ENCODE measurements at places on chromosomes 2 and 18.

DNA sequence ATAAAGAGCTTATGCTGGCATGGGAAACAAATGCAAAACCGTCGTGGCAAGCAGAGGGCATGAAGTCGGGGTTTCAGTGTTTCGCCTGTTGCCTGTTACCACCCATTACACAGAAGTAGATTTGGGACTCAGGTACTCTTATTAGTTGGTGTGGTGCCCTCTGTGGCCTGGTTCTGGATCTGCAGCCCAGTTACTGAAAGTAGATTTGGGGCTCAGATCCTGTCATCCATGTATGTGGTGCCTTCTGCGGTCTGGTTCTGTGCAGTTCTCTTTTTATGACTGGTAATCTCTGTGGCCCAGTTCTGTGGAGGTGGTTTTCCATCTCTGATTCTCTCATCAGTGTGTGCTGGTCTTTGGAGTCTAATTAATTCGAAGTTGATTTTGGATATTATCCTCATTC lies 45.2 kb downstream of the ADNP2 start:
- DNase-seq, result peak; percentile 10

GRCh38 chr2:236083934-236084333 lies 84.3 kb downstream of the GBX2 start:
- DNase-seq, result no peak

- no peak for DNase-seq
Measured at GRCh38 chr2:109188496-109188890, 59.5 kb downstream of the SH3RF3 start.

GRCh38 chr2:64989982-64990614 lies 899 bp downstream of the SLC1A4 start:
- no peak for DNase-seq

- no peak for DNase-seq
Measured at GRCh38 chr2:47525167-47525566, 122.2 kb downstream of the MSH2 start.

- no peak for DNase-seq
Measured at GRCh38 chr2:100395532-100396350, 21.7 kb downstream of the CHST10 start.

DNA sequence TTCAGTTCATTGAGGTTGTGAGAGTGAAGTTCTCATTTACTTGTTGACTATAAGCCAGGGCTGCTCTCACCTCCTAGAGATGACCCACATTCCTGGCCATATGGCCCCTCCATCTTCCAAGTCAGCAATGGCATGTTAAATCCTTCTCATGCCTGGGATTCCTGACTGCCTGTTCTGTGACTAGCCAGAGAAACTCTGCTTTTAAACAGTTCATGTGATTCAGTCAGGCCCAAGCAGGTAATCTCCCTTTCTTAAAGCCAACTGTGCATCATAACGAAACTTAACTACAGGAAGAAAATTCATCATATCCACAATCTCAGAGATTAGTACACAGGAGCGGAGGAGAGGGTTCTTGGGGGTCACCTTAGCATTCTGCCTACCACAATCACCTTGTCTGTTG lies 11.5 kb downstream of the DPP4 start:
- DNase-seq, result no peak

- no peak for DNase-seq
Measured at GRCh38 chr2:167132906-167133555, 244.8 kb downstream of the XIRP2 start.

- no peak for DNase-seq
Measured at GRCh38 chr2:174395969-174396630, 570 bp downstream of the SCRN3 start.

DNA sequence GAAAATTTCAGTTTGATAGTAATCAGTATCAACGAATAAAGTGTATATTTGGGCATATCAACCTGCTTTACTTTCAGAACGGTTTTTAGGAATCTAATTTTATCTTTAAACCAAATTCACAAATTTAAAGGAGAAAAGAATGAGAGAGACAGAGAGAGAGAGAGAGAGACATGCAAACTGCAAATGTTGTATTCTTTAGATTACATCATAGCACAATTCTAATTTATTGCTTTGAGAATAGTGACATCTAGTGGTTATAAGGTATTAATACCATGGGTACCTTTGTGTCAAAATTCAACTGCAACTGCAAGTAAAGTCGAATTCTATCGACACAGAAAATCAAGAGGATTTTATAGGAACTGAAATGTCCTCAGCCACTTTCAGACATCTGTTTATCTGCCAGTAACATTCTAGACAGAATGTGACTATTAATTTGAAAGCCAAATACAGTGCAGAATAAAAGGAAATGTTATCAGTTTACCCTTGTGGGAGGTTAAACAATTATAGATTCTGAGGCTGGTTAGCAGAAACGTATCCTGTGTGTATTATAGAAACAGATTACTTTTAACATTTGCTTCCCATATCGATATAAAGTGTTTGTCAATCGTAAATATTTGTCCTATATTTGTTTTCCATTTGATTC lies 529.8 kb upstream of the VRK2 start:
- DNase-seq, result no peak

DNA sequence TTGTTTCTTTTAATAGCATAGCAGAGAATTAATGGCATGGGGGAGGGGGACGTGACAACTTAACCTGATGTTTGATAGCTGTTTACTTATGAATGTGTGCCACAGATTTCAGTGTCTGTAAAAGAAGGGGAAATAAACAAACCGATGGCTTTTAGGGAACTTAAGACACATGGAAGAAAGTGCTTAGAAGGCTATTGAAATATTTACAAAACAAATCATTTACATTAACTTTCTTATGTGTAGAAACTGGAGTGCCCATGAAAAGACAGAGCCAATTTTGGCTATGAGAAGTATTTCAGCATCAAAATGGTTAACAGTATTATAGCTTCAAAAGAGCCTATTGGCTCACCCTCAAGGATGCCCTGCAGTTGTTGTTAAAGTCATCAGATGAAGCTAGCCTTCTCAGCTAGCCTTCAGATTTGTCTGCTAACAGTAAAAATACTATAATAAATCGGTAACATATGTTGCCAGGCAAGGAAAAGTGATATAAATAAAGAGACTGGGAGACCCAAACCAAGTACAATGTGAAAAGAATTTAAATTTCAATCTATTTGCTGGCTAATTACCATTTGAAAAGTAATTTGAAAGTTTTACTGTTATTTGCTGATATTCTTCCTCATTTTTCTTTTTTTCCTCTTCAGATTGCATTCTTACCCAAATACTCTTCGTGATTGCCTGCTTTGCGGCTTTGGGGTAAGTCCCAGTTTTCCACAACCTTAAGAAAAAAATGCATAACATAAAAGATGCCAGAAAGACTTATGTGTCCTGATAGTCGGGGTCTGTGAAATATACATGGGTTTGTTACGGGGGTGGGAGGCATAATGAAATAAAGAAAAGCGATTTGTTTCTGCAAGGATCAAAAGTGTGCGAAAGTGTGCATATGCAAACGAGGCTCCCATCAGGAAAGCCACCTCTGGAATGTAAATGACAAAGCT lies 256.4 kb downstream of the MEIS1 start:
- no peak for DNase-seq

DNA sequence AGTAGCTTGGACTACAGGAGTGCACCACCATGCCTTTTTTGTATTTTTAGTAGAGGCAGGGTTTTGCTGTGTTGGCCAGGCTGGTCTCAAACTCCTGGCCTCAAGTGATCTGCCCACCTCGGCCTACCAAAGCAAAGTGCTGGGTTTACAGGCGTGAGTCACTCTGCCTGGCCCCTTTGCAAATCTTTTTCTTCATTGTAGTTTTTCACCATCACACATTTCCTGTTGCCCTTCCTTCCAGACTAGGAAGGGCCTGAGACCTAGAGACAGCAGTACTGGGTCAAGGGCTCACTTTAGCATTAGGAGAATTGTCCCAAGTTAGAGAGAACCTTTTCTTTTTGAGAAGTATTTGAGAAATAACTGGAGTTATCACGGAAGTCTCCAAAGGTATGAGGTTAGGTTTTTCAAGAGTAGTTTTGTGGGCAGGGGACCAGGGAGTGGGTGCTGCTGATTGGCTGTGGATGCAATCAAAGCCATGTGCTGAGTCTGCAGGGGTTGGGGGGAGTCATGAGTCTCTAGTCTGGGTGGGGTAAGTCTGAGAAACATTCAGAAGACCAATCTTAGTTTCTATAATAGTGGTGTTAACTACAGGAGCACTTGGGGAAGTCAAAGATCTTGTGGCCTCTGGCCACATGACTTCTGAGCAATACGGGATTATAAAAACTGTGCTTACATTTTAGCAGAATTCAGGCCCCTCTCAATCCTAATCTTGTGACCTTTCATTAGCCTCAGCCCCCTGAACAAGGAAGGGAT lies 23.7 kb downstream of the B3GNT2 start:
- no peak for DNase-seq

GRCh38 chr18:72700961-72701710 lies 157.0 kb upstream of the CBLN2 start:
- DNase-seq, result no peak

GRCh38 chr18:42798606-42799170 lies 316.8 kb downstream of the RIT2 start:
- no peak for DNase-seq

- DNase-seq, result no peak
Measured at GRCh38 chr2:88038263-88039105, 17.1 kb downstream of the KRCC1 start.

DNA sequence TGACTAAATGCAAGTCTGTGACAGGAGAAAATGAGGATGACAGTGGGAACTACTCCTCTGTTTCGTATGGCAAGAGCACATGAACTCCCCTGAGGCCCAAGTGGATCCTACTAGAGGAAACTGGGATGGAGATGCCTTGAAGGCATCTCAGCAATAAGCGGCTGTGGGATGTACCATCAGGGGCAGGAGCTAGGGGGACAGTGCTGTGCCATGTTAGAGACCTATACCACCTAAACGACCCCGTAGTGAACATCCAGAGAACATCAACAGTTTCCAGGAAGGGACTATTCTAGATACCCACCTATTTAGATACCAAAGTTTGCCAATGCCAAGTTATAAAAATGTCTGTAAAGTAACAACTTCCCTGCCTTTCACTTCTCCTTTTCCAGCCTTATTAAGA lies 860.8 kb upstream of the ACVR2A start:
- DNase-seq, result no peak

DNA sequence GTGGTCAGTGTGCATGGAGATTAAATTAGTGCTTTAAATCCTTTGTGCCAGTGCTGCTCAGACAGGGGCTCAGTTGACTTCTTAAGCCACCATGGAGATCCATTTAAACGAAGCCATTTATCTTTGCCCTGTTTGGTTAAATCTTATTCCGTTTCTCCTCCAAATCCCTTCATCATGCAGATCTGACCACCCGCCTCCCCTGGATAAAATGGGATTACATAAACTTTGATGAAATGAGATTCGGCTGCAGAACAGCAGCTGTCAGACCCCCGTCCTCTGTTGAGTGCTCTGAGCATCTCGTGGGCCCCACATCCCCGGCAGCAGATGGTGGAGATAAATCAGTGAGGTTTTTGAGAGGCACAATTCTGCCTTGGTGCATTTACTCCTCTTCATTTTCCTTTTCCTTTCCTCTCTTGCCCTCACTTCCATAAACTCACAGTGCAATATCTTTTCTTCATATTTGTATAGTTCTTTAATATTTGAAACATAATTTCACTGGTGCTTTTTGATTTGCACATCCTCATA lies 84.4 kb upstream of the TWIST2 start:
- no peak for DNase-seq

GRCh38 chr2:1665761-1666505 lies 78.4 kb downstream of the PXDN start:
- no peak for DNase-seq

GRCh38 chr2:111162718-111163331 lies 42.1 kb downstream of the BCL2L11 start:
- DNase-seq, result no peak

DNA sequence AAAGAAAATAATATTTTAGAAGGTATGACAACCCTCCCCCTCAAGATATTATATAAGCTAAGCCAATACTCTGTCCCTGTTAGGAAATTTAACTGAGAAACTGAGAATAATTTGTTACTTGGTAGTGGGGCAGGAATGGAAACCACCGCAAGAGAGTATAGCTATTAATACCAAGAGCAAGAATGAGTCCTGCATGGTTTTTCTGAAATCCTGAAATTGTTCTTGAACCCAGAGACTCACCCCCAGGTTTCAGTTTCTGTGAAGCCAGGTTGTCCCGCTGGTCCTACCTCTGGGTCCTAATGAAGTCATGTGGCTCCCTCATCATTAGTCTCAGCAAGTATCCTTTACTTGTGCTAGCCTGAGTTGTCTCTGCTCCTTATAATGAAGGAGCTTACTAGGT lies 671.0 kb upstream of the ACVR2A start:
- no peak for DNase-seq

DNA sequence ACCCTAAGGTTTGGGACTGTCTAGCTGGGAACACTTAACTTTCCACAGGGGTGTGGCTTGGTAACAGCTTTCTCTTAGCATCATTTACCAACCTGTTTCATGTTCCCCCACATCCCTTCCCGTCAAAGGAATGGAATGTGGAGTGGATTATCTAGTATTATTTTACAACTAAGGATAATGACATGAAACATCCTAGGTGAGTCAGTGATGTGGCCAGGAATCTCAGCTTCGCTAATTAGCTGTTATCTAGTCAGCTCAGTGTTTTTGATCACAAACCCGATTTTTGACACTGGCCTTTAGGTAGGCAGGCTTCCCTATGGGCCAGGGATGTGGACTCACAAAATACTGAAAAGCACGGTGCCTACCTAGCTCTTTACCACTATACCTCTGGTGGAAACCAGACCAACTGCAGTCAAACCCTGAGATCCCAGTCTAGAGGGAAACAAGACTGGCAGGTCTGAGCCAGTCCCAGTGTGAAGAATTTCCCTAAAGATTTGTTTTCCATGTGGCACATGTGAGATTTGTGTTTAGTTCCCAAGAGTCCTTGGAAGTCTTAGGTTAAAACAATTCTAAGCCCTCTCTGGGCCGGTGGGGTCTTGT lies 2.8 kb upstream of the NRP2 start:
- DNase-seq, result no peak

GRCh38 chr2:159409116-159409800 lies 122.8 kb upstream of the WDSUB1 start:
- DNase-seq, result no peak

DNA sequence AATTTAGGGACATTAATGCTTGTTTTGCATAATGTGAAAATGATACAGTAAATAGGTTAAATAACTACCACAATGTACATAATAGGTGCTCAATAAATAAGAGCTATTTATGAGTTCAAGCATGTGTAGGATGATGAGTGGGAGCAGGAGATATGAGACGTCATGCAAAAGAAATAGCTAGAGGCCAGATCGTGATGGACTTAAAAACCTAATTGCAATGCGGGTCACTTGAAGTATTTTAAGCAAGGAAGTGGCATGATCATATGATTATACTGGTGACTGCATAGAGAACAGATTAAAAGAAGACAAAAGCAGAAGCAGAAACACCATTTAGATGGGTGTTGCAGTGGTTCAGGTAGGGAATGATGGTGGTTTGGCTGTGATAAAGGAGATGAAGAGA lies 78.0 kb downstream of the HNMT start:
- DNase-seq, result no peak

DNA sequence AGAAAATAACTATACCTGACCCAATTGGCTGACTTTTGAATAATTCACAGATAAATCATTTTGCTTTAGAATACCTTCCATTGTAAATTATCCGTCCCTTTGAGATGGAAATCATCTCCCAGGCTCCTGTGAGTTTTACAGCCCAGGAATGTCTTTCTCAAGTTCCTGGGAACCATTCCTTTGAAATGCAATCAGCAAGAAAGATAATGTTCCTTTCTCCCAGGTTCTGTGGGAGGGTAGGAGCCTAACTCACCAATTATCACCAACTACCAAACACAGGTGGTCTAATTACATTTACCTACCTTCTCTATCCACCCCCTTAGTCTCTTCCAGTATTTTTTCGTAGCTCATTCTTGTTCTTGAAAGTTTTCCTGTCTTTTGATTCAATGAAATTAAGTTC lies 1016.0 kb downstream of the SOCS6 start:
- DNase-seq, result no peak

All from activated effector memory CD4-positive, alpha-beta T cell treated with Interleukin-2 at 50 U/mL for 16 hours (primary cell).